ENCODE measurements at places on chromosomes 7 and 10. TPM values are rescaled to one million over a fixed set of nuclear protein-coding genes. Genes with fewer than 3 reads are reported as not detected.

DNA sequence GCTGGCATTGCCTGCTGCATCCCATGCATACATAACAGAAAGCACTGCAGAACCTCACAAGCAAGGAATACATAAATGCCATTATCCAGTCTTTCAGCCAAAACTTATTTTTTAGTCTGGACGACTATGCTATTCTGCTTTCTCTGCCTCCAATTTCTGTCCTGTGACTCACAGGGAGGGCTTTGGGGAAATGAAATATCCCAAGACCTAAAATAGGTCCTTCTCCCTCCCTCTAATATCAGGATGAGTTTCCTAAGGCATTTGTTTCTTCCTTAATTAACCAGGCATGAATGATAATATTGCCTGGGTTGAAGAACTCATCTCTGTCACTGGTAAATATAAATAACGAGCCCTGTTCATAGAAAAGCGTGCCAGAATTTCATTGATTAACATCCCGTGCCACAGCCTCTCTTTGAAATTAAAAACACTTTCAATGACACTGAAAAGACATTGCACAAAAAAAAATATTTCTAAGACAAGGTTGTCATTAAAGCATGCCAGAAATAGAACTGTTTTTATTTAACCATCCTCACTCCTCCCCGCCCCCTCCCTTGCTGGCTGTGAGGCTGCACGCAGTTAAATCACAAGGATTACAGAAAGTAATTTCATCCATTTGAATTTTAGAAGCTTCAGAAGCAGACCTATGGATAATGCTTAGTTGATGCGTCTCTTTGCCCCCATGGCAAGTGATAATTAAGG lies 103.0 kb upstream of the ANKRD1 start:
- DNase-seq: no peak

DNA sequence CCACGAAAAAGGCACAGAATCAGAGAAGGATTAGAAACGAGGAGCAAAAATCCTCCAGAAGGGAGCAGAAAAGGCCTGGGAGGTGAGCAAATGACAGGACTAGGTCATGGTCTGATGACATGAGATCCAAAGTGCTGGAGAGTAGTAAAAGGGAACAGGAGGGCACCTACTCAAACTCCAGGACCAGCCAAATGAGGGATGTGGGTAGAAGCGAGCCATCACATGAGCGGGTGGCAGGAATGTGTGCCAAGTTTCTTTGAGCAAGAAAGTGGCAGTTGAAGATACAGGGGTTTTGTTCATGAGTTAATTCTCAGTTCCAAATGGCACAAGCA lies 112.6 kb downstream of the RNF32 start:
- DNase-seq: no peak

DNA sequence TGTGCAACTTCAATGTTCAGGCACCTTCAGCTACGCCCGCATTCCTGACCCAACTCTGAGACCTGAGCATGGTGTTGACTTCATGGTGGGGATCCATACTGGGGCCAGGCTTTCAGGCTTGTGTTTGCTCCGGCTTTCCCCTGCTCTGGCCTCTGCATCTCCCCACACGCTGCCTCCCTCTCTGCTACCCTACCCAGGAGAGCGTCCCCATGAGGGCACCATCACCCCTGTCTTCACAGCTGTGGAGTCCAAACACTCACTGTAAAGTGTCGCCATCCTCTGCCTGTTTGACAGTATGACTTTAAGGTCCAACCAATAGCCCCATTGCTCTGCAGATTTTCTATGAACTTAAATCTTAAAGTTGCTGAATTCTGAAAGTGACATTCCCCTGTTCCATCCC lies 199.0 kb upstream of the GRB10 start:
- no peak for DNase-seq

- no peak for DNase-seq
Observed at GRCh38 chr7:8147760-8148463, 114.1 kb downstream of the ICA1 start.

- DNase-seq: no peak
Observed at GRCh38 chr7:38398725-38399321, 125.4 kb upstream of the TARP start.

GRCh38 chr10:88346144-88346977 lies 236.8 kb downstream of the RNLS start:
- no peak for DNase-seq

DNA sequence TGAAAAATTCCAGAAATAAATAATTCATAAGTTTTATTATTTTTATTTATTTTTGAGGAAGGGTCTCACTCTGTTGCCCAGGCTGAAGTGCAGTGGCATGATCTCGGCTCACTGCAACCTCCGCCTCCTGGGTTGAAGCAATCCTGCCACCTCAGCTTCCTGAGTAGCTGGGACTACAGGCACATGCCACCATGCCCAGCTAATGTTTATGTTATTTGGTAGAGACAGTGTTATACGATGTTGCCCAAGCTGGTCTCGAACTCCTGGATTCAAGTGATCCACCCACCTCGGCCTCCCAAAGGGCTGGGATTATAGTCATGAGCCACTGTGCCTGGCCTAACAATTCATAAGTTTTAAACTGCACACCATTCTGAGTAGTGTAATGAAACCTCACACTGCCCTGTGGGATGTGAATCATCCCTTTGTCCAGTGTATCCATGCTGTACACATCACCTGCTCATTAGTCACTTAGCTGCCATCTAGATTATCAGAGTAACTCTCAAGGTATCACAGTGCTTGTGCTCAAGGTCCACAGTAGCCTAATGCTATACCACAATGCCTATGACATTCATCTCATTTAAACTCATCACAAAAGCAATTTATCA lies 17.9 kb downstream of the RTKN2 start:
- DNase-seq: no peak

- DNase-seq: no peak
Observed at GRCh38 chr7:142231716-142232115, 26.1 kb downstream of the PRSS58 start.

Gene TRPV5
- 0.94 TPM for total RNA-seq
